ENCODE measurements at places on chromosomes 11 and 22.

DNA sequence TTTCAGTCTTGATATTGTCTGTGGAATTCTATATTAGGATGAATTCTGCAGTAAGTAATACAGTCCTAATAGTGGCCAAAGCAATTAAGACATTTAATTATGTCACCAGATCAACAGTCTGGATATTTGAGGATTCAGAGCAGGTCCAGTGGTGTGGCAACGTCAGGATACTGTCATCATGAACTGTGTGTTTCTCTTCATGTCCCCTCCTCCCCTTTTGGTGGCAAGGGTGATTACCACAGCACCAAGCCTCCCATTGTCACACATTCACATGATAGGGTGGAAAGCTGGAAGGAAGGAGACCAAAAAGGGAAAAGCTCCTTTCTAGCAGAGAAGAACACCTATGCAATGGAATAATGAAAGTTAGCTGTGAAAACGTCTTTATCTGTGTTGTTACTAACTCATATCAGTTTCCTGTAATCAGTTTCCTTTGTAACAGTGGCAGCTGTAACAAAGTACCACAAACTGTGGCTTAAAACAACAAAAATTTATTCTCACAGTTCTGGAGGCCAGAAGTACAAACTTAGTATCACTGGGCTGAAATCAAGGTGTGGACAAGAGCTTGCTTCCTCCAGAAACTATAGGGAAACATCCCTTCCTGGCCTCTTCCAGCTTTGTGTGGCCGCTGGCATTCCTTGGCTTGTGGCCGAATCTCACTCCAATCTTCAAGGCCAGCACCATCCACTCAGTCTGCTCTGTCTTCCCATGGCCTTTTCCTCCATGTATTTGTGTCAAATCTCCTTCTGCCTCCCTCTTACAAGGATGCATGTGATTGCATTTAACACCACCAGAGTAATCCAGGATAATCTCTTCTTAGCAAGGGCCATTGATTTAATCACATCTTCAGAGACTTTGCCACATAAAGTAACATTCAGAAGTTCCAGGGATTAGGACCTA lies 6.5 kb upstream of the RBM14 start:
- DNase-seq, result no peak

GRCh38 chr11:66026017-66026529 lies at the start of gene CATSPER1:
Gene CATSPER1, minus strand, starts transcription at chr11:66026479. Its CDS starts 100 bp downstream, at chr11:66026379.
- no peak for DNase-seq

DNA sequence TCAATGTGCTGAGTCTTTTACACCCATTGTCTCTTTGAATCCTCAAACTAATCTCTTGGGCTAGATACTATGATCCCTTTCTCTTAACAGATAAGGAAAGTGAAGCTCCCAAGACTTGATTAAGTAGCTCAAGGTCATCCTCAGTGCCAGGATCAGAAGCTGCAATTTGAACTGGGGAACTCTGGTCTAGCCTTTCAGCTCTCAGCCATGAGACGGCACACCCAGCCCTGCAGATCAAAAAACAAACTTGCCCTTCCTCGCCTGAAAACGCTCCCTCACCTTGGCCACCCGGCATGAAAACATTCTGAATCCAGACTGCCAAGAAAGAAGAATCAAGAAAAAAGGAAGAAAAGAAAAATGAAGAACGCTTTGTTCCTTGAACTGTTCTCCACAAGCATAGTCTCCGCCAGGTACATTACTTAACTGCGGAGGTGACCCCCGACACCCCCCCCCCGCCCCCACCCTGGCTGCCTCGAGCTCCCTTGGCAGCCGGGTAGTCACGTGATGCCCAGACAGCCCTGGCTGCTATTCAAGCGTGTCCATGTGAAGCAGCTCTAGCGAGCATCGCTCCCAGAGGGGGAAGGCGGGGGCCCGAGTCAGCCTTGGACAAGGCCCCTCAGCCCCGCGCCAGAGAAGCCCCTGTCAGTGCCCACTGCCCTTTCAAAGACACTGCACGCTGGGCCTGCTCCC lies 451.2 kb downstream of the MIAT start:
- DNase-seq, result no peak

GRCh38 chr11:120096369-120097191 lies 41.3 kb downstream of the TRIM29 start:
- no peak for DNase-seq

DNA sequence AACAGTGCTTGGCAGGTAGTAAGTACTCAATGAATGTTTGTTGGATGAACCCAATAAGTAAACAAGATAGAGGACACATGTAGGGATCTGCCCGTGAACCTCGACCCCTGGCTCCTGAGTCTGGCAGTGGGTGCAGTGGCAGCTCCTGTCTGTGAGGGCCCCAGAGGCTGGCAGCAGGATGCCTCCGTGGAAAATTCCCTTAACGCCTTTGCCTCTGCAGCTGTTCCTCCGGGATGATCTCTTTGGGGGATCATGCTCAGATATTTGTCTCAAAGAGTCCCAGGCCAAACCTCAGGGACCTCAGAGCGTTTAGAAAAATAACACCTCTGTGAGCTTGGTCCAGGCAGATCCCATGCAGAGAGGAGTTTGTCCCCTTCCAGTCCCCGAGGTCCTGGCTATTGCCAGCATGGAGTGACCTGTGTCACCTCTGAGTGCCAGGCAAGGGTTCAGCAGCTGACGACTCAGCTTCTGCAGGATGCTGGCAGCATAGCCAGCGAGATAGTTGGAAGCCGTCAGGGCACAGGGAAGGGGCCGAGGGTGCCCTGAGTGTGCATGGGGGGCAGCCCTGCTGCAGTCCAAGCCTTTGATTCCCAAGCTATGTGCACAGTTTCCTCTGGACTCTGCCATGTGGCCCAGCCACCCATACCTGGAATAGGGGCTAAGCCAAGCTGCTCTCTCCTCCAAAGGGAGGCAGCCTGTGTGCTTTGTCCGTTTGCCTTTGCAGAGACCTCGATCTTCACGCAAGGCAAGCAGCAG lies 613 bp upstream of the MCHR1 start:
- no peak for DNase-seq
